Activated T-cell treated with anti-CD3 and anti-CD28 coated beads, Interleukin-2, amount 50 U/mL, for 48 hours (primary cell): ENCODE measurements at places on chromosomes 1 and 21.

GRCh38 chr1:150555198-150555970 is 6.2 kb downstream of the ADAMTSL4 start:
- no peak for DNase-seq

- no peak for DNase-seq
Measured at GRCh38 chr1:158037866-158038359, 44.5 kb downstream of the KIRREL1 start.

- DNase-seq, result no peak
Measured at GRCh38 chr1:107231291-107231690, 90.5 kb downstream of the NTNG1 start.

DNA sequence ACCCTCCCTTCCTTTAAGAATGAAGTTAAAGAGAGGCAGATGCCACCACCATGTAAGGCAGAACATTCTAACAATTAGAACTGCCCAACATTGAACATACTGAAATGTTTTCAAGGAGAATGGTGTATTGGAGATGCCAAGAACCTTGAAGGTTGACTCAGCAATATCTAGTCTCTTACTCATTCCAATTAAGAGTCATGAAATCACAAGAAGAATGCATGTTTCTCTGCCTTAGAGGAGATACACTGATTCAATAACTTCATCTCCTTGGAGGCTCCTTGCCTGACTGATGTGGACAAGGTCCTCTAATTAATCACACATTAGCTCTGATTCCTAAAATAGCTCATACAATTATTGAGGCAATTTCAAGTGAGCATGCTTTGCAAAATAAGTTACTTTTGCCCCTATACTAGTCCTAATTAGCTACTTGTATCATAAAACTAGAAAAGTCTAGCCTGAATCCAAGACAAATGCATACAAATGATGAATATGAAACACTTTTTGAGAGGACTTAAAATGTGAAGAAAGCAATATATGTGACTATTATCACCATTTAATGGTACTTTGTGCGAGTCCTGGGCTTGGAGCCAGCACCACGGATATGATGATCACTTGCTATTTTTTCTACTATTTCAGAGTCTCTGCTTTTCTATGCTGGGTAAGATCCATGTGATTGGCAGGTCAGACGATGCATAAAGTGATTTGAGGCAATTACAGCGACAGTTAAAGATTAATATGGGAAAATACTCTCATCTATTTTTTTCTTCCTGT is 114.5 kb downstream of the DSCAM start:
- DNase-seq, result no peak

DNA sequence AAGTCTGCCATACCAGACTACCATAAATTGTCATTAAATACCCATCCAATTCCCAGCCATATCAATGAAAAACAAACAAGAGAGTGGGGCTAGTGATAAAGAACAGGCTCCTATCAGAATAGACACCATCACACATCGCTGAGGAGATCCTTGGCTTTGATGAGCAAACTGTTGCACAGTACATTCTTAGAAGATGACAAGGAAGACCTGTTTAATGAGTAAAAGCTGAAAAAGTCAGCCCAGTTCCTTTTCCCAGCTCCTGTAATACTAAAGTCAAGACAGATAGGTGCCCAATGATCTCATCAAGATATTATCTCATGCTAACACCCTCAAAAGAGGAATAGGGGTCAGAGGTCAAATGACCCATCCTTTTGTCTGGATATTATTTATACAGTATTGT is 164.5 kb upstream of the COA6 start:
- DNase-seq, result no peak

DNA sequence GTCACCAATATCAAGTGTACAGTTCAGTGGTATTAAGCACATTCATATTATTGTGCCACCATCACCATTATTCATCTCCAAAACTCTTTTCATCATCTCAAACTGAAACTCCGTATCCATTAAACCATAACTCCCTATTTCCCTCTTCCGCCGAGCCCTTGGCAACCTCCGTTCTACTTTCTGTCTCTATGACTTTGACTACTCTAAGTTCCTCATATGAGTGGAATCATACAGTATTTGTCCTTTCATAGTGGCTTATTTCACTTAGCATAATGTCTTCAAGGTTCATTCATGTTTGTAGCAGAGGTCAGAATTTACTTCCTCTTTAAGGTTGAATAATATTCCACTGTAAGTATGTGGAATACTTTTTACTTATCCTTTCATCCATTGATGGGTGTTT is 21.7 kb downstream of the SELP start:
- DNase-seq, result no peak

DNA sequence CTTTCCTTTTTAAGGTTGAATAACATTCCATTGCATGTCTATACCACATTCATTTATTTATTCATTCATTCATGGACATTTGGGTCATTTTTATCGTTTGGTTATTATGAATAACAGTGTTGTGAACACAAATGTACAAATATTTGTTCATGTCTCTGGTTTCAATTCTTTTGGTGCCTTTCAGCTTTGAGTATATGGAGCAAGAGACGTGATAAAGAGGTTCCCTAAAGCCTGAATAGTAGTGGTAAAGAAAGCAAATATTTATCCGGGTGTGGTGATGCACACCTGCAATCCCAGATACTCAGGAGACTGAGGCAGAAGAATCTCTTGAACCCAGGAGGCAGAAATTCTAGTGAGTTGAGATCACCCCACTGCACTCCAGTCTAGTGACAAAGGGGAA is 5.3 kb upstream of the RLF start:
- DNase-seq, result no peak

DNA sequence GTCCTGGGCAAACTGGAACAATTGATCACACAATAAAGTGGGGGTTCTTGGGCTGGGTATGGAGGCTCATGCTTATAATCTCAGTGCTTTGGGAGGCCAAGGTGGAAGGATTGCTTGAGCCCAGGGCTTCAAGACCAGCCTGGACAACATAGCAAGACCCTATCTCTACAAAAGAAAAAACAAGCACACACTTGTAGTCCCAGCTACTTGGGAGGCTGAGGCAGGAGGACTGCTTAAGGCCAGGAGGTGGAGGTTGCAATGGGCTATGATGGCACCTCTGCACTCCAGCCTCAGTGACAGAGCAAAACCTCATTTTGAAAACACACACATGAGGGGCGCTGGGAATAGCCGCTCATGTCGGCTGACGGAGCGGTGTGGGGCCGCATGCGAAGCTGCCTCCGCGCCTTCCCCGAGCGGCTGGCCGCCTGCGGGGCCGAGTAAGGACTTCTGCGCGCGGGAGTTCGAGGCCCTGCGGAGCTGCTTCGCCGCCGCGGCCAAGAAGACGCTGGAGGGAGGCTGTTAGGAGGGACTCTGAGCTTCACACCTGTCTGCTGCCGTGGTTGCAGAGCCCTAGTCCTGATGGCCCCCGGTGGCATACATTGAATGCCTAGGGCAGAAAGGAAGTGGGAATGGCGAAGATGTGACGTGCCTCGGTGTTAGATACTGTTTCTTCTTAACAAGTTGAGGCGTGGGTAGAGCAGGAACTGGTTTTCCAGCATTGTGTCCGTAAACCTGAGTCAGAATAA is 59.5 kb downstream of the ACBD3 start:
- no peak for DNase-seq

DNA sequence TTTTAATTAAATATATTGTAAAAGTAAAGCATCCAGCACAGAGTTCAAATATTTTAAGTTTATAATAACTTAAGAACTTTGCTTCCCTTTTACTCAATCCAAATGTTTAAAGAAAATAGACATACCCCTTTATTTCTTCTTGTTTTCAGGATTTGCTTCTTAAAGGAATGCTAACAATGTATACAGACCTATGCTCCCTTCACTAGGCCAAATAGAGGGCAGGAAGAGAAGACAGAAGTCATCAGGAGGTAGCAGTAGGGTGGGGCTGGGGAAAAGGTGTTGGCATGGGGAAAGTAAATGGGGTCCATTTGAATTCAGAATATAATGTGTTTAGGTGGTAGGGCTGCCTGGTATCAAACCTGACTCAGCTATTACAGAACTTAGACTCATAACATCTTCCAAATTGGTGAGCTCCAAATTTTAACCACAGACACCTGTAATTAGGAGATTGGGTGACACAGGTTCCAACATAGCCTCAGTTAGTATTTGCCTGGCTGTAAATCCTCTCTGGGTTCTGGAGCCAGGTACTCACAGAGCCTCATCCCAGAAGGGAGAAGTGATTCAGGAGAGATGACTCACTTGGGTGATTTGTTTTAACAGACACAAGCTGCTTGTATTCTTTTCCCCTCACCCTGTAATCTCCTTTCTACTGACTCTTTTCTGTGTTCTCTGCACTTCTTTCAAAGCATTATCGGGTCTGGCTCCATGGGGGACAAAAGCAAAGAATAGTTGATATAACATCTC is 60.1 kb upstream of the DUSP10 start:
- DNase-seq, result no peak

- no peak for DNase-seq
Measured at GRCh38 chr21:42044871-42045495, 26.1 kb upstream of the UMODL1 start.

DNA sequence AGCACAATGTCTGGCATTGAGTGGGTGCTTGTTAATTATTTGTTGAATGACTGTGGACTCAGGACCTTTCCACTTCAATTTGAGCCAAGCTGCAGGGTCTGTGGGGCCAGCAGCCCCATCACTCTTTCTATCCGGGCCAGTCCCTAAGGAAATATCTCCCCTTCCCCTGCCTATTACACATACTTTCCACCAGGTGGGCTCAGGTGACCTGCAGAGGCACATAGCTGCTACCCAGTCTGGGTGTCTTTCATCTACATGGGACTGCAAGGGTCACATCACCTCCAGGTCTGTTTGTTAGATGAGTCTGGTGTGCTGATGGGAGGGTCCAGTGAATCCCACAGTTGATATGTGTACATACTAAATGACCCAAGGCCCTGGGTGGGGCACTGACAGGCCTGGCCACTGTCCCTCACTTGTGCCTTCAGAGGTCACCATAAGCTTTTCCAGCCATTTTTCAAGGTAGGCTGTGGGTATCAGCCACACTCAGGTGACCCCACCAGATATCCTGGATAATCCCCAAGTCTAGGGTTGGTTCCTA is 59.5 kb upstream of the KDM4A start:
- DNase-seq, result no peak

DNA sequence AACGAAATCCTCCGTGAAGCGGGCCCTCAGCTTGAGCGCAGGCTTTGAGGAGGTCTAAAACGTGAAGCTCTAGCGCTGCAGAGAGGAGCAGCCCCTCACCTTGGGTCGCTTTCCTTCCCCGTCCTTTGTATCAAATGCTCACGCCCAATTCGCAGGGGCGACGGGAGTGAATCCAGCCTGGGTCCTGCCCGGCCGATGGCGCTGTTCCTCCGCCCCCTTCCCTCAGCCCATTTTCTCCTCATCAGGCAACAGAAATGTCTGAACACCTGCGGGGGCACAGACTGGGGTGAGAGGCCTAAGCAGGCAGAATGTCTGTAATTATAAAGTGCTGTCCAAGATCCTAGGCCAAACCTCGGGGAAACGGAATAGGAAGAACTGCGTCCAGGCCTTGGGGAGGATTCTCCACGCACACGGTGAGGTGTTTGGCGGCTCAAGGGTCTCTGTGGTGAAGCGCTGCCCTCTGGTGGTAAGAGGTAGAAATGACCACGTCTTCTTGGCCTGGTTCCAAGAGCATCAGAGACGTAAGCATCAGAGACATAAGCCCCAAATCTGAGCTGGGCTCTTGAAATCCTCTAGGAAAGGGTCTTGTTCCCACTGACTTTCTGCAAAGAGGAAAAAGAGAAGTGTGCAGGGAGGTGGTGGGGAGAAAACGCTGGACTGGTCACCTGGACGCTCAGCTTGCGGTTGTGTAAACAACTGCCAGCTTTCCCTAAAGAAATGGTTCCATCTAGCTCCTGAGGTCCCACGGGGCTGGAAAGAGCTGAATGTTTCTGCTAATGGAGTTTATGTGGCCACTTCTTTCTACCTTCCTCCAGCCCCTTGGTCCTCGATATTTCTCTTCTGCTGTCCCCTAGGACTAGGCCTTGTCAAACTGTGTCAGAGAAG is 92.1 kb upstream of the CD53 start:
- peak; percentile 85 for DNase-seq

DNA sequence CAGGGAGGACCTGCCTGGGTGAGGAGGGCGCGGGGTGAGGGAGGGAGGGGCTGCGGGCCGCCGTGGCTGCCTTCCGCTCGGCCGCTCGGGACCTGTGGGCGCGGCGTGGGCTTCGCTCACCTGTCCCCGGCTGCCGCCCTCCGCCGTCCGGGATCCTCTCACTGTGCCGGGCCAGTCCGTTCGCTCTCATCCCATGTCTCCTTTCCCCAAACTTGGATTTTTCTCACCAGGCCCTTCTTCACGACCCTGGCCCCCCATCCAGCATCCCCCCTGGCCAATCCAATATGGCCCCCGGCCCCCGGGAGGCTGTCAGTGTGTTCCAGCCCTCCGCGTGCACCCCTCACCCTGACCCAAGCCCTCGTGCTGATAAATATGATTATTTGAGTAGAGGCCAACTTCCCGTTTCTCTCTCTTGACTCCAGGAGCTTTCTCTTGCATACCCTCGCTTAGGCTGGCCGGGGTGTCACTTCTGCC is 362 bp downstream of the ZBTB48 start:
- DNase-seq, result no peak

DNA sequence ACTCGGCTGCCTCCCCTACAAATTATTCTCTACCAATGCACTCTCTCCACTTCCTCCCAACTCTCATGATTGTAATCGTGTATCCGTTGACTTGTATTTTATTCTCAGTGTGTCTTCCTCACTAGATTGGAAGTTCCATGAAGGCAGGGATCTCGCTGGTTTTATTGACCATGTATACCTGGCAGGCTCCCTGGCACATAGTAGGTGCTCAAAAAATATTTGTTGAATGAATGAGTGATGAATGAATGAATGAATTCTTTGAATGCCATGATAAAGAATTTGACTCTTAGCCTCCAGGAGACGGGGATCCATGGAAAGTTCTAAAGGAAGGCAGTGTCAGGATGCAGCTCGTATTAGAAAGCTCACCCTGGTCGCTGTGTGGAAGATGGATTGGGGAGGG is 28.8 kb upstream of the WASF2 start:
- DNase-seq, result no peak

DNA sequence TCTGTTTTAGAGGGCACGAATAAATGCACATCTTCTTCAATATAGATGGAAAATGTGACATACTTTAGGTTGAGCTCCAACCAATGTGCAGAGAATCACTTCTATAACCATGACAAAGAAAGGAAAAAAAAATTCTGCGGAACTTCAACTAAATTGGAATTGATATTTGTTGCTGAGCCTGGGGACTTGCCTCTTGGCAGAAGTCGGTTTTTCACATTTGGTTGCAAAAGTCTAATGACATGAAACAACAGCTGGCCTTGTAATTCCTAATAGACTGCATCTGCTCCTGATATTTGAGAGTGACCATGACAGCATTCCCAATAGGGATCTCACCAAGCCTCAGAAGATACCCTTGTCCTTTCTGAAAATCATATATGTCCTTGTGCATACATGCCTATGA is 112.8 kb downstream of the PRRX1 start:
- no peak for DNase-seq

GRCh38 chr1:206912445-206913095 is 9.2 kb downstream of the FCMR start:
- peak; percentile 77 for DNase-seq
